ENCODE measurements at places on chromosomes 3 and 15.

DNA sequence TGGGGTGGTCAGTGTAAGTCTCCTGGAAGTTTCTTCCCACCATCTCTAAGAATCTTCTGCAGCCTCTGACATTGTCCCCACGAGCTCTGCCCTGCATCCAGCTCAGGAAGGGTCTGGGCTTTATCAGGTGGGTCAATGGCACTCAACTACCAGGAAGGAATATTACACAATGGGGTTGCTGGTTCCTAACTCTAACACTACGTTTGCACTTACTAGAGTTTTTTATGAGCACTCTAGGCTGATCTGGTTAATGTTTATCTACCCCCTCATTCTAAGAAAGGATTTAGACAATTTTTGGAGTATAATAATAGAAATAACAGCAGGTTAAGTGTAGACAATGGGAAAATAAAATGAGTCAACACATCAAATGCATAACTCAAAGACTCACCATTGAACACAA lies 411.1 kb upstream of the RGMA start:
- DNase-seq: no peak

DNA sequence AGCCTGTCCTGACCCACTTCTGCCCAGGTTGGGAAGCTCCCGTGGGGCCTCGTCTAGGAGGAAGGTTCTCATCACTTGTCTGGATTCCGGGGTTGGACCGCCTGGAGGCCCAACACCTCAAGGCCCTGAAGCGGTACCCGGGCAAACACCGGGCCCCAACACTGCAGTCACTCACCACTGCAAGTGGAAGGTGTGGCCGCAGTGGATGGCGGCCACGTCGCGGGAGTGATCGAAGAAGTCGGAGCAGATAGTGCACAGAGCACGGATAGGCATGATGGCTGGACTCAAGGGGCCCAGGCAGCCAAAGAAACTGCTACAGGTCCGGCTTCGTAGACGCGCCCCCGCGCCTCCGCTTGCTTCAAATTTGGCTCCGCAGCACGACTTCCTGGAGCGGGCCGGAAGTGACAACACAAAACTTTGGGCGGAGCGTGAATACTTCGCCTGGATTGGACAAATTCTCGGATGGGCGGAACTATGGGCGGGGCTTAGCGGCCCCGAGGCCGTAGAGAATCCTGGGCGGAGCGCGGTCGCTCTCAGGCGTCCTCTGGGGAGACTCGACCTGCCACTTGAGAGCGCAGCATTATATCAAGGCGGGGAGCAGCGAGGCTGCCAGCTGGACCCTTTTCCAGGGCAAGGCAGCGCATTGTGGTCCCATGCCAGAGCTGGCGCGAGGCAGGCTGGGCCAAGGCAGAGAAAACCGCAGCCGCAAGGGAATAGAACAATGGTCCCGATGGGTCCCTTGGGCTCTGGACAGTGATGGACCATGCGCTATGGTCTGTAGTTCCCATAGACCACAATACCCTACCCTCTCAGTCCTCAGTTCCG lies at the start of gene TRAIP:
TSS of gene TRAIP (minus strand) at position 384 of the 825 bp plus-strand sequence. CDS start at position 273, 111 bp downstream.
- DNase-seq: peak; percentile 79

DNA sequence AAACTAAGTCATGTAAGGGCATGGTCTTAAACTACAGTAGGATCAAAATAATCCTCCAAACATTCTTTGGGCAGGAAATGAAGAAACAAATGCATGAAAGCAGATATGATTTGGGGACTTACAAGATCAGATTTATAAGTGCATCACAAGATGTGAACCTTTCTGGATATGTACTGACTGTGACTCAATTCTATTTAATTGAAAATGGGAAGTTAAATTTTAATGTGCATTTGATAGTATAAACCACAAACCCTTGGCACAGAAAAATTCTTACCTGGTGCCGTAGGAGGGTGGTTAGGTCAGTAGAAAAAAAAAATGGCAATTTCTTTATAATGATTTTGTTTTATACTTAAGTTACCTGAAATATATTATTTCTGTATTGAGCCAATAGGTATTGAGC lies 262.5 kb upstream of the TGFBR2 start:
- no peak for DNase-seq

- no peak for DNase-seq
Observed at GRCh38 chr15:66611257-66612053, 45.7 kb upstream of the LCTL start.

GRCh38 chr3:134761213-134761612 lies 33.8 kb upstream of the EPHB1 start:
- DNase-seq: no peak

- DNase-seq: no peak
Observed at GRCh38 chr15:100111125-100112060, 230.4 kb downstream of the ADAMTS17 start.

GRCh38 chr15:69910514-69910913 lies 187.2 kb downstream of the TLE3 start:
- no peak for DNase-seq

GRCh38 chr3:25452192-25452591 lies 24.1 kb downstream of the RARB start:
- DNase-seq: no peak

- DNase-seq: no peak
Observed at GRCh38 chr3:111218615-111219014, 147.0 kb downstream of the NECTIN3 start.

GRCh38 chr3:62361824-62362223 lies 11.5 kb downstream of the FEZF2 start:
- DNase-seq: no peak

DNA sequence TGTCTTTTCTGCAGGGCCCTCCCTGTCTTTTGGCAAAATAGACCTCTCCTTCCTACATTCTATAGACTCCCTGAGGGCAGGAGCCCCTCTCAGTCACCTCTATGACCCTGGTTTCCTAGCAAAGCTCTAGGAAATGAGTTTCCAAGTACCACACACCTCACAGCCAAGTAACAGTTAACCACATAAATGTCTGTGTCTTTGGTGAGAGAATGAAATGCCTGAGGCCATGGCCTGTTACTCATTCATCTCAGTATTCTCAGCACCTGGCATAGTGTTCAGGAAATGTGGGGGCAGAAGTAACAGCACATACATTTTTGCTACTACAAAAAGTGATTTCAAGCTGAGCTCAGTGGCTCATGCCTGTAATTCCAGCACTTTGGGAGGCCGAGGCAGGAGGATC lies 21.0 kb downstream of the RFT1 start:
- DNase-seq: no peak

DNA sequence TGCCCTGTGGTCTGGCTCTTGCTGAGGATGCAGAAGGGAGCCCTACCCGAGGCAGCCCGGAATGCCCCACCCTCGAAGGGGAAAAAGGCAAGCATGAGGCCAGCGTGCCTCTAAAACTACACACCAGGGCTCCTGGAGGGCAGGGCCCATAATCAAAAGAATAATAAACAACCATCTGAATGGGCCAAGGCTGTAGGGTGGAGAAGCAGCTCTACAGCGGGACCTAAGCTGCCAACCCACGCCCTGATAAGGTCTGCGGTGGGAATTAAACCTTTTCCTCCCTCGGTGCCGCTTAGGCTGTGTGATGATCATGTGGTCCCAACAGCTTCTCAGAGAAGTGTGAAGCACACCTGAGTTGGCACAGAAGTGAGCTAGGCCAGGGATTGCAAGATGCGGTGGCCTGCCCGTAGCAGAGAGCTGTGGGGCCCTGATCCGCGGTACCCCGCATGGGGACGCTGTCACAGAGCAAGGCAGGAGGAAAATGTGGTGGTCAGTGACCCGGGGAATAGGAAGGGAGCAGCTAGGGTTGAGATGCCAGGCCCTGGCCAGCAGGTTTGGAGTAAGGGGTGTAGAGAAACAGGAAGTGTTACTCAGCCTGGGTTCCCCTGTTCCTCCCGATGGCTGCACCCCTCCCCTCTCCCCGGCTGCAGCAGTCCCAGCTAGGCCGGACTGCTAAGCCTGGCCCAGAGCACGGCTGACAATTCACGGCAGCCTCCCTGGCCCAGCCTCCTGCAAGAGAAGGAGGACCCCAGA lies 1.1 kb upstream of the C15orf62 start:
- DNase-seq: no peak

DNA sequence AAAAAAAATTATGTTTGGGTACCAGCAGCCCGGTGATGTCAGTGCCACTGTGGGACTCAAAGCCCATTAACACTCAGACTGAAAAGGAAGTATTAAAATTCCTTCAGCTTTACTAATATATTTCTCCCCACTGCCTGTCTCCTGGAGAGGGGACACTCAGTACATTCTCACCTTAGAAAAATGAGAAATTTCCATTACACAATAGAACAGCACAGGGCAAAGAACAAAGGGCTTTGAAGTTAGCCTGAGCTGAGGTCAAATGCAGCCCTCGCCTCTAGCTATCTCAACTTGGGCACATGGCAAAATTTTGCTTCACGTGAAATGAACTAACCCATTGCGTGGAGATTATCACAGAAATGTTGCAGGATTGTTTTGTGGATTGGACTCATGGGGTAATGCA lies 80.8 kb downstream of the RARB start:
- no peak for DNase-seq

DNA sequence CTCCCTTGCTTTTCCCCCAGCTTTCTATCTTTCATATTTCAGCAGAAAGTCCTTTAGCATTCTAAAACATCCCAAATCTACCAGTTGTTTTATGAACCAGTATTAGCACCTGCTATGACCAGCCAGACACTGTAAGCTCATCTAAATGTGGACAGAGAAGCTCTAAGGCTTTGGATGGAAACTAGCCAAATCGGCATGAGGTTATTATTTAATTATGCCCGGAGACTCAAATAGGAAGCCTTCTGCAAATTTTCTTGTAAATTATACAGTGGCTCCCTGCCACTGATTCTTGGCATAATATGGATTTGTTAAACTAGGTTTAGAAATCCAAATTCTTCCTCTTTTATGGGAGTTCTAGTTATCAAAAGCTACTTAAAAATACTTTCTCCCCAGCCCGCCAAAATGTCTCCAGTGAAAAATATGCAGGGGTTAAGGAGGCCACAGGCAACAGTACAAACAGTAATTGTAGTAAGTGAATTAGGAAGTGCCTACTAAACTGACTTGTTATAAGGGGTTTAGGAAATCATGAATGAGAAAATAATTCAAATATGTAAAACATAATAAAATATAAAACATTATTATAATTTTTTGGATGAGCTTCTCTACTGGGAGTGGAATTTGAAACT lies 15.4 kb downstream of the MYH15 start:
- no peak for DNase-seq

GRCh38 chr3:127771746-127772145 lies 50.6 kb downstream of the MGLL start:
- DNase-seq: no peak
